ENCODE measurements at places on chromosomes 11 and 22. TPM values are rescaled to one million over a fixed set of nuclear protein-coding genes. Genes with fewer than 3 reads are reported as not detected.
A peak's percentile ranks its signal among the peaks of the same experiment; 100 is the strongest.

The SERPIND1 gene
- total RNA-seq: 0.18 TPM

The OR8J1 gene
- total RNA-seq: not detected

The OR6A2 gene
- 0.15 TPM for total RNA-seq

The DPAGT1 gene
- total RNA-seq: 72.1 TPM

The ARVCF gene
- total RNA-seq: 8.2 TPM

The DNAJB7 gene
- not detected for total RNA-seq

DNA sequence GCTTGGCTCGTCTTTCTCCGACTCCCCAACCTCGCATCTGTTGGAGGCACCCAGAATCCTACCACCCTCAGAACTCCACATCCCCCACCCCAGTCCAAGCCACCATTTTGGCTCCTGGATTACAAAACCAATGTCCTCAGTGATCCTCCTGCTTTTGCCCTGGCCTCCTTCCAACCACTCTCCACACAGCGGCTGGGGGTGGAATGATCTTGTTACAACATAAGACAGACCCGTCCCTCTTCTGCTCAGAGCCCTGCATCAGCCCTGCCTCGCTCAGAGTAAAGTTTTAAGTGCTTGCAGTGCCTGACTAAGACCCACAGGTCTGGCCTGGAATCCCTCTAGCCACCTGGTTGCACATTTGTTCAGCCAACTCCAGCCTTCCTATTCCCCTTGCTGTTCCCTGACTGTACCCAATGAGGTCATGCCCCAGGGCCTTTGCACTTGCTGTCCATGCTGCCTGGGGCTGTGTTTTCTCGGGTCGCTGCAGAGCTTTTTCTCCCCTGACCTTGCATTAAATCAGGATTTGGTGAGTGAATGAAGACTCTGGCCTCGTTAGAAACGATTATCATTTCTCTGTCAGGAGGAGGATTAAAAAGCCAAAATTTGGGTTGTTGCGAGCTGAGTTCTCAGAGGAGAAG, 67.3 kb downstream of the IGF2 start:
- H3K27ac ChIP-seq: no peak overlapping the region
- no peak overlapping the region for H3K4me3 ChIP-seq

GRCh38 chr11:21659961-21660360, 532.9 kb upstream of the ANO5 start:
- no peaks in the 10 kb centered on the region for H3K36me3 ChIP-seq
- H3K27ac ChIP-seq: no peak overlapping the region
- DNase-seq: no peak
- H3K4me3 ChIP-seq: no peak overlapping the region
- H3K4me1 ChIP-seq: no peaks in the 10 kb centered on the region

GRCh38 chr11:12246147-12246546, 131.2 kb upstream of the PARVA start:
- H3K27me3 ChIP-seq: no peaks in the 10 kb centered on the region
- no peak for DNase-seq
- H3K4me3 ChIP-seq: no peak overlapping the region
- no peaks in the 10 kb centered on the region for H3K36me3 ChIP-seq
- no peak overlapping the region for H3K27ac ChIP-seq

- no peak overlapping the region for H3K27ac ChIP-seq
- H3K27me3 ChIP-seq: no peaks in the 10 kb centered on the region
- H3K36me3 ChIP-seq: no peaks in the 10 kb centered on the region
- DNase-seq: no peak
Observed at GRCh38 chr22:39646398-39647063, 76.0 kb downstream of the CACNA1I start.

DNA sequence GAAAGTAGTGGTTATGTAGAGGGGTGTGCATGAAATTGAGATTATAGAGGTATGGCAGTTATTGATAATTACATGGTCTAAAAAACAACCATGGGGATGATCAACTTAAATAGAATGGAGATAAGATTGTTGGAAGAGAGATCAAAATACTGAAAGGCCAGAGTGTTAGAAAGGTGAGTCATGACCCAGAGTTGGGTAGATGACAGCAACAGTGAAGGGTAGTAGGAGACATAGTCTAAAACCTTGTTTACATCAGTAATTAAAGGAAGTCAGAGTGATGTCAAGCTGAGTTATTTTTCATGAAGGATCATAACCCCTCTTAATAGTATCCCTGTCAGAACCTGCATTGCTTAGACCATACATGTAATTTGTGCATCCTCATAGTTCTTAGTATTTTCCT, 110.9 kb downstream of the ELP4 start:
- H3K4me3 ChIP-seq: no peak overlapping the region
- H3K4me1 ChIP-seq: no peaks in the 10 kb centered on the region
- no peak for DNase-seq

GRCh38 chr11:76678321-76678720, 7.8 kb upstream of the LRRC32 start:
- no peak for DNase-seq
- H3K36me3 ChIP-seq: no peaks in the 10 kb centered on the region
- H3K27me3 ChIP-seq: no peaks in the 10 kb centered on the region
- no peak overlapping the region for H3K4me3 ChIP-seq
- no peaks in the 10 kb centered on the region for H3K4me1 ChIP-seq
- H3K27ac ChIP-seq: no peak overlapping the region

GRCh38 chr11:93983542-93984195, 37.5 kb upstream of the HEPHL1 start:
- H3K4me1 ChIP-seq: peaks cover 12% of the 10 kb centered on the region
- no peaks in the 10 kb centered on the region for H3K36me3 ChIP-seq
- H3K27me3 ChIP-seq: no peaks in the 10 kb centered on the region
- no peak overlapping the region for H3K27ac ChIP-seq
- H3K4me3 ChIP-seq: no peak overlapping the region

DNA sequence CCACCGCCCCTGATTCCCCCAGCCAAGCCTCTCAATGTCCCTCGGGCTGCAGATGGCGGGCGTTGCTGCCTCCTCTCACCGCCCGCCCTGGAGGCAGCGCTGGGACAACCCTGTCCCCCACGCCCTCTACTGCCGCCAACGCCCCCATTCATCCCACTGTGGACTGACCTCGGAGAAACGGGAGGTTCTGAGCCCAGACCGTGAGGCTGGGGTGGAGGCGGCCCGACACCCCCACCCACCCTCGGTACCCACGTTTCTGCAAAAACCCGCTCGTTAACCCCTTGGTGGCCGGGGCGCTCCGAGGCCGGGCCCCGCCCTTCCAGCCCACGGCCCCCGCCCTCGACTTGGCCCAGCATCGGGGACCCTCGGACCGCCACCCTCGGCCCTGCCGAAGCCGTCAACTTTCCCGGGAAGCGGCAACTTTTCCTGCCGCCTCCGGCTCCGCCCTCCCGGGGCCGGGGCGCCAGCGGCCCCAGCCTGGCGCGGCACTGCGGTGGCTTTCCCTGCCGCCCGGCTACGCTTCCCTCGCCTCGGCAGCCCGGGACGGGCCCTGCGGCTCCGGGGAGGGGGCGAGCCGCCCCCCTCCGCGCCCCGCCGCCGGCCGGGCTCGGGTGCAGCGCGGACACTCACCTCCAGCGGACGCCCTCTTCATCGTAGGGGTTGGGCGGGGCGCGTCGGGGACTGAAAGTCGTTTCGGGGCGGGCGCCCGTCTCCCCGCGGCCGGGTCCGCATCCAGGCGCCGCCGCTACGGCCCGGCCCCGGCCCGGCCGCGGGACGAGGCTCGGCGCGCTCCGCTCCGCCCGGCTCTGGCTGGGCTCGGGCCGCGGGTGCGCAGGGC, 458 bp downstream of the RTN4R start:
- H3K36me3 ChIP-seq: no peaks in the 10 kb centered on the region
- H3K27ac ChIP-seq: no peak overlapping the region
- DNase-seq: no peak
- H3K4me3 ChIP-seq: peak overlapping the region; percentile 42
- H3K27me3 ChIP-seq: no peaks in the 10 kb centered on the region
- no peaks in the 10 kb centered on the region for H3K4me1 ChIP-seq

DNA sequence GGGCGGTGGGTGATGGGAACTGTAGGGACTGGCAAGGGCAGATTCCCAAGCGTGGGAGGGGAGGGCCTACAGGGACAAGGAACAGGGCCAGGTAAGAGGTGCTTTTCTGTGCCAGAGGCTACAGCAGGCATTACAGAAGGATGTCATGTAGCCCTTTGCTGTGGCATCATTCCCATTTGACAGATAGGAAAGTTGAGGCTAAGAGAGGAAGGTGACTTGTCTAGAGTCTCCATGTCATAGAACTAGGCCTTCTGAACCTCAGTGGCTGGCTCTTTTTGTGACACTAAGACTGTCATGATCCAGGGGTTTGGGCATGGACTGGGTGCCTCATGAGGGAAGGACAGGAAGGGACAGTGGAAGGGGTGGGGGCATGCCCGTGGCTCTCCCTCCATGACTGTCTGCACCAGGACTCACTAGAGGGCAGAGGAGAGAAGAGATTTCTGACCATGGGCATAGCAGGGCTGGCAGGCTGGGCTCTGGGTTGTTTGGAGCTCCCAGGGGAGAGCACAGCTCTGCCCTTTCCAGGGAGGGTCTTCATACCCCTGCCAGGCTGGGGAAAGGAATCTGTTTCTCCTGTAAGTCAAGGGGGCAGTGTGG, 3.2 kb downstream of the MMP11 start:
- no peaks in the 10 kb centered on the region for H3K4me1 ChIP-seq
- H3K36me3 ChIP-seq: no peaks in the 10 kb centered on the region
- no peak for DNase-seq
- no peak overlapping the region for H3K4me3 ChIP-seq
- no peak overlapping the region for H3K27ac ChIP-seq
- H3K27me3 ChIP-seq: no peaks in the 10 kb centered on the region

DNA sequence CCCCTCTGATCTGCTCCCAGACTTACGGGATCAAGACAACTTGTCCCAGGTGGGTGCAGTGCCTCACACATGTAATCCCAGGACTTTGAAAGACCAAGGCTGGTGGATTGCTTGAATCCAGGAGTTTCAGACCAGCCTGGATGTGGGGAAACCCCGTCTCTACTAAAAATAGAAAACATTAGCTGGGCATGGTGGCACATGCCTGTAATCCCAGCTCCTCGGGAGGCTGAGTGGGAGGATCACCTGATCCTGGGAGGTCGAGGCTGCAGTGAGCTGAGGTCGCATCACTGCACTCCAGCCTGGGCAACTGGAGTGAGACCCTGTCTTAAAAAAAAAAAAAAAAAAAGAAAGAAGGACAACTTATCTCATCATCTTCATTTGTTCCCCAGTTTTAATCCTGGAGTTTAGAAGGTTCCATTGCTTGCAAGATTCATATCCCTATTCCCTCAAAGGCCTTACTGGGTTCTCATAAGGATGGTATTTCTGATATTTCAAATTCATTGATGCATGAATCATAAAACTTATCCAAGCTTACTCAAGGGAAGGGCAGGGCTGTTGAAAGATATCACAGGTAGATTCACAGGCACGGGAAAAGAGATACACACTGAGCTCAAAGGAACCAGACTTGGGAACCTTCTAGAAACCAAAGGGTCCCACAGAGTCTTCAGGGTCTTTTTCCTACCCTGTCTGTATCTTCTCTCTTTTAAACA, 14.6 kb downstream of the ENDOD1 start:
- H3K27ac ChIP-seq: no peak overlapping the region
- no peak overlapping the region for H3K4me3 ChIP-seq
- no peaks in the 10 kb centered on the region for H3K27me3 ChIP-seq
- no peak for DNase-seq

DNA sequence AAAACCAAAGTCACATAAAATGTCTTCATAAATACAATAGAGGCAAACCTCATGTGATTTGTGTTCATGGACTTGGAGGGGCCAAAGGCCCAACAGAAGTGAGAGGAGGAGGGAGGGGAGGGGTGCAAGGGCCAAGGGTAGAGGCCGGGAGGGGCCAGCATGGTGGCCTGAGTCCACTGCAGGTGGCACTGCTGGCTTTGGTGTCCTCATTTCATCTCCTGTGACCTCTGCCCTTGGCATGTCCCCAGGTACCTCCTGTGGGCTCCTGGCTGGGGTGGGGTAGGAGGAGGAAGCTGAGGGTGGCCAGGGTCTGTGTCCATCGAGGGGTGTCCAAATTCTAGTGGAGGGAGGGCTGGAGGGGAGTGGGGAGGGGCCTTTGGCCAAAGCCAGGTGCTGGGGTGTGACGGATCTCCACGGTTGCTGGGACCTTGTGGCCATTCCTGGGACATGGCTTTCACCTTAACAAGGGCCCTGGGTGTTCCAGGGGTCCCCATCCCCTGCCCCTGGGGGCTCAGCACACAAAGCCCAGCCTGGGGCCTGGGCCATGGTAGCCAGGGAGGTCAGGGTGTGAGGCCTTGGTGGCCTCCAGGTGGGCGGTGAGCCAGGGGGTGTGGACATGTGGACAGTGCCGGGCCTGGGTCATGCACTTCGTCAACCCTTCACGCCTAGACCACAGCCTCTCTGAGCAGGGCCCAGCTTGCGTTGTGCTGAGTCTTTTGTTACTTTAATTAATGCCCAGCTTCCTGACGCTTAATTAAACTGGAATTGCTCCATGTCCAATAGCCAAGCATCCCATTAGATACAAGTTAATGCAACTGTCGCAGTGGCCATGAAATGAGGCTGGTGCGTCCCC, 20.7 kb upstream of the CCDC188 start:
- no peak overlapping the region for H3K27ac ChIP-seq
- no peak overlapping the region for H3K4me3 ChIP-seq
- DNase-seq: no peak
- H3K36me3 ChIP-seq: no peaks in the 10 kb centered on the region
- peaks cover 3% of the 10 kb centered on the region for H3K4me1 ChIP-seq

GRCh38 chr11:72582206-72583176, 91.7 kb downstream of the PDE2A start:
- H3K4me3 ChIP-seq: no peak overlapping the region
- DNase-seq: no peak
- H3K27ac ChIP-seq: no peak overlapping the region
- H3K36me3 ChIP-seq: no peaks in the 10 kb centered on the region
- H3K4me1 ChIP-seq: no peaks in the 10 kb centered on the region
- H3K27me3 ChIP-seq: no peaks in the 10 kb centered on the region

- DNase-seq: no peak
- H3K4me1 ChIP-seq: no peaks in the 10 kb centered on the region
- H3K27ac ChIP-seq: no peak overlapping the region
- H3K36me3 ChIP-seq: no peaks in the 10 kb centered on the region
- H3K27me3 ChIP-seq: no peaks in the 10 kb centered on the region
Observed at GRCh38 chr11:73356979-73357860, 19.0 kb upstream of the RELT start.

GRCh38 chr11:65112546-65113360, 1.1 kb downstream of the TM7SF2 start:
- H3K4me3 ChIP-seq: peak overlapping the region; percentile 72
- no peaks in the 10 kb centered on the region for H3K36me3 ChIP-seq
- H3K27ac ChIP-seq: peak overlapping the region; percentile 79
- H3K4me1 ChIP-seq: peaks cover 30% of the 10 kb centered on the region

Measured in Panc1 (cell line).